ENCODE measurements at places on chromosomes 16 and 17.

- no peak for DNase-seq
Measured at GRCh38 chr16:89476379-89476778, 14.0 kb downstream of the ANKRD11 start.

GRCh38 chr16:14958970-14959369 lies 15.9 kb upstream of the PDXDC1 start:
- no peak for DNase-seq

- no peak for DNase-seq
Measured at GRCh38 chr16:65201511-65201910, 79.6 kb upstream of the CDH11 start.

- DNase-seq, result no peak
Measured at GRCh38 chr16:1244881-1245280, 4.4 kb downstream of the TPSAB1 start.

DNA sequence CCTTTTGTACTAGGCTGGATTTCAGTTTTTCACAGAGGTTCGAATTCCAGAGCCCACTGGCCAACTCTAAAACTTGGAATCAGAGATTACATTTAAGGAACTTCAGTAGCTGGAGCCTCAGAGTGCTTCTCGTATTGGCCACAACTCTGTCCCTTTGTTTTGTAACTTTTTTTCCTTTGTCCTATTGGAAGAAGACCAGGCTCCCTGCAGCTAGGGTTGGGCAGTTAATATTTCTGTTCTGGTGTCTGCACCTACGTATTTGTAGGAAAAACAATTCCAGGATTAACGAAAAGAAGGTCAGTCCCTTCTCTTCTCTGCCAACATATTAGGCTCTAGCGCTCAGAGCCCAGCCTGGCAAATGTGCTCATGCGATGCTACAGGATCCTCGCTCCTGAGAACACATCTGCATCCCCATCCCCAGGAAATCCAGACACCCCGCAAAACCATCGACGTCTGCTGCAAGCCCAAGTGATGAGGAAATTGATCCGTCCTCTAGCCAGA lies 1.9 kb downstream of the CDH11 start:
- DNase-seq, result no peak

DNA sequence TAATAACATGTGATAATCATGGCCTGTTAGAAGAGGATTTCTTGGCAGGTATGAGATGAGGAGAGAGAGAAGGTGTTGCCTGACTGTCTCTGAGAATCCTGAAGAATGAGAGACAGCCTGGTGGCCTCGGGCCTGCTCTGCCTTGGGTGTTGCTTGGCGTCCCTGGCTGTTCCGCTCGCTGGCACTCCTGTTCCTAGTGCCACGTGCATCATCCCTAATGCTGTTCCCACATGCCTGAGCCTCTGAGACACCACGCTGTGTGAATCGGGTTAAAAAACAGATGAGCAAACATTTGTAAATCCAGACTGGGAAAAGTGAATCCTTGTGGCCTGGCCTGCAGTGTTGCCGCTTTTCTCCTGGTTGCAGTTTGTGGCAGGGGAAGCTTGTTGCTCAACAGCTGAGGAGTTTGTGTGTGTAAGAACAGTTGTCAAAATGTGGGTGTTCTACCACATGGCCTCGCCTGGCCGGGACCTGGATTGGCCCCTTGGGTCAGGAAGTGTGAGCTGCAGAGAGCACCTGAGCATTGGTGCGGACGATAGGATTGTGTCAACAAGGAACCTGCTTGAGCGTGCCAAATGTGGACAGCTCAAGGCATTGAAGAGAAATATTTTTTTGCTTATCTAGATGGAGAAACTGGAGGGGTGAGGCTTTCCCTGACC lies 22.0 kb downstream of the UBN1 start:
- DNase-seq, result no peak

DNA sequence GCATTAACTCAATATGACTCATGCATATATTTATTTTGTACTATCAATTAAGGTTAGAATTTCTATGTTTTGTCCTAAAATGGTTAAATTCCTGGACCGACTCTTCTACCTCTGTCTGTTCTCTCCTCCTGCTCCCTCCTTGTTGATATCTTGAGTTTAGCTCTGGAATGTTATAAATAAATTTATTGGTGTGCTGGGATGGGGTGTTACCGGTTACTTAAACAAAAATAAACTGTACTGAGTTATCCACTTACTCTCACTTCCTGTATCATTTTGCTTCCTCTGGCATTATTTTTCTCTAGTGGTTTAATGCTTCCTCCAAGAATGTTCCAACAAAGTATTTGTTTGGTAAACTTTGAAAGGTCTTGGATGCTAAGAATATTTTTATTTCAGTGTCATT lies 120.1 kb downstream of the ABCA8 start:
- DNase-seq, result no peak

- no peak for DNase-seq
Measured at GRCh38 chr17:2634361-2634960, 41.0 kb downstream of the PAFAH1B1 start.

DNA sequence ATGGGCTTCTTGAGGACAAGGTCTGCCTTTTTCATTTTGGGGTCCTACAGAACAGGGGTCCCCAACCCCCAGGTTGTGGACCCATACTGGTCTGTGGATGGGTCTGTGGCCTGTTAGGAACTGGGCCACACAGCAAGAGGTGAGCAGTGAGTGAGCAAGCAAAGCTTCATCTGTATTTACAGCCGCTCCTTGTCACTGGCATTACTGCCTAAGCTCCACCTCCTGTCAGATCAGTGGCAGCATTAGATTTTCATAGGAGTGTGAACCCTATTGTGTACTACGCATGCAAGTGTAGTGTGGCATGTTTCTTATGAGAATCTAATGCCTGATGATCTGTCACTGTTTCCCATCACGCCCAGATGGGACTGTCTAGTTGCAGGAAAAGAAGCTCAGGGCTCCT lies 33.9 kb downstream of the ERN1 start:
- DNase-seq, result no peak

DNA sequence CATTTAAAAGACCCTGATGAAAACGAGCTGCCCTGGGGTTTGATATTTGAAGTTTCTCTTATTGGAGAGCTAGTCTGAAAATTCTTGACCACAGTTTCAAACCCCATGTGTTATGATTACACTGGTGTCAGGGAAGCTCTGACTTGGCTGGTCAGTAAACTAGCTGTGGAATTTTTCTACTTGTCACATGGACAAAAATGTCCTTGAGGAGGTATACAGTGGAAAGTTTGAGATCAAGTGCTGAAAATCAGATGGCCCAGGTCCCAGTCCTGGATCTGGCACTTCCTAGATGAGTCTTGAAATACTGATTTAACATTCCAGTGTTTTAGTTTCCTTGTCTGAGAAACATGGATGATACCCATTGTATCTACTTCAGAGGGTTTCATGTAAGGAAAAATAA lies 30.7 kb upstream of the SOX9 start:
- no peak for DNase-seq

DNA sequence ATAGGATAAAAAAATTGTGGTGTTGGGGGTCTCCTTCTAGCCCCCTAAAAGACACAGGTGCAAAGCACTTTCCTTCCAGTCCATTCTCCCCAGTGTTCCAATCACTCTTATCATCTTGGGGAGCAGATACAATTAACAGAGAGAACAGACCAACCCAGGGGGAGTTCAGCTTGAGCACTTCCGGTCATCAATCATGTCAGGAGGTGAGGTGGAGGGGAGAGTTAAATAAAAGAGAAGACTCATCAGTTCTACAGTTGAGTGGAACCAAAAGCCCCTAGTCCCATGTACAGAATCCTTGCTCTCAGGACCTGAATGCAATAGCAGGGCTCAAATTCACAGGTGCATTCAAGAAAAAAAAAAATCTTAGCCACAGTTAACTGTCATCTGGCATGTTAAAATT lies 122.3 kb downstream of the DYNLRB2 start:
- no peak for DNase-seq

DNA sequence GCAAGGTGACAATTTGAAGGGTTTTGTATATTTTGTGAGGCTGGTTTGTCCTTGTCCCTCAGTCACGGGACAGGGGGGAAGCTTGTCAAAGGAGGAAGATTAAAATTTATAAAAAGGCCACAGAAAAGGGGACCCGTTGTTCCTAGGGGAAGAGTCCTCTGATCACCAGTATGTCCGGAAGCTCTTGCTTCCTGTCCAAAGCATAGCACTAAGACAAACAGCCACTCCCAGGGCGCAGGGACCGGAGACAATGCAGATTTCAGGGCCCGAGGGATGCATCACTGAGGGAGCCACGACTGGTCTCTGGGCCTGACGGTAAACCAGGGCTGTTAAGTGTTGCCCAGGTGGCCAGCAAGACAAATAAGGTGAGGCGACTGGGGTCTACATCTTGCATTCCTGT lies 95.2 kb downstream of the MAF start:
- no peak for DNase-seq

- no peak for DNase-seq
Measured at GRCh38 chr17:1021147-1021546, 24.2 kb downstream of the TIMM22 start.

DNA sequence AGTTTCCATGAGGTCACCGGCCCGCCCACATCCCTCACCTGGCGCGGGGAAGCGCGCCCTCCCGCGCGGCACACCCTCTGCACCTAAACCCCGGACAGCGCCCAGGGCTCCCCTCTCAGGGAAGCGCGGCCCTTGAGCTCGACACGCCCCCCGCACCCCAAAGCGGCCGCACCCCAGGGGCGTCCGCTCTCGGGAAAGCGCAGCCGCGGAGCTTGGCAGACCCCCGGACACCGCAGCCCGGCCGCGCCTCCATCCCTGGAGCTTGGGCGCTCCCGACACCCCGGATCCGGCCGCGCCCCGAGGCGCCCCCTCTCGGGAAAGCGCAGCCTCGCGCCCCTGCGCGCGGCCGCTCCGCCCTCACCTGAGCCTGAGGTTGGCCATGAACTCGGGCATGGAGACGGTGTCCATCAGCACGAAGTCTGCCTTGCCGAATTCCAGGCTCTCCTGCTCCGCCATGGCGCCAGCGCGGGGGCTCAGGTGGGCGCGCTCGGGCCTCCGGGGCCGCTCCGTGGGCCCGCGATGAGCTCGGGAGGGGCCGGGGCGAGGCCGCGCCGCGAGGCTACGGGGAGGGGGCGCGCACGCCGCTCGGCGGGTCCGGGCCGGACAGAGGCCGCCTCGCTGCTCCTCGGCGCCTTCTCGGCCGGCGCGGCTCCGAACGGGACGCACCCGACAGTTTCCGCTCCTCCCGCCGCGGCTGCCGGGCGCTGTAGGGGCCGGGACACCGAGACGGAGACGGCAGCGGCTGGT lies at the start of gene MYO1D:
MYO1D (minus strand) TSS at position 708 of the 747 bp plus-strand sequence; CDS start at position 456, 252 bp downstream.
- peak; percentile 26 for DNase-seq

DNA sequence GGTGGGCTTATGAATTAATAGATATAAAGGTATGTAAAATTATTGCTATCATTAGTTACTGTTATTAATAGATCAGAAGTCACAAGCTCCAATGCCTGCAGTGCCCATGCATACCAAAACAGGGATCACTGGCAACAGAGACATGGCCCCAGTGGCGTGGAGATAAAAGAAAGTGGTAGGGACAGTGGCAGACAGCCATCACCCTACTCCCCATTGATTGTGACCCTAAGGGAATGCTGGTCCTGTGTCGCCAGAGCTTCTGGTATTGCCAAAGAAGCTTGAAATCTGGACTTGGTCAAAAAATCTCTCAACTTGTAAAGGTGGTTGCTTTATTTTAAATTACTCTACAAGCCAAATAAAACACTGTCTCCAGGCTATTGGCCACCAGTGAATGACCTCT lies 279.1 kb downstream of the IRX3 start:
- no peak for DNase-seq

DNA sequence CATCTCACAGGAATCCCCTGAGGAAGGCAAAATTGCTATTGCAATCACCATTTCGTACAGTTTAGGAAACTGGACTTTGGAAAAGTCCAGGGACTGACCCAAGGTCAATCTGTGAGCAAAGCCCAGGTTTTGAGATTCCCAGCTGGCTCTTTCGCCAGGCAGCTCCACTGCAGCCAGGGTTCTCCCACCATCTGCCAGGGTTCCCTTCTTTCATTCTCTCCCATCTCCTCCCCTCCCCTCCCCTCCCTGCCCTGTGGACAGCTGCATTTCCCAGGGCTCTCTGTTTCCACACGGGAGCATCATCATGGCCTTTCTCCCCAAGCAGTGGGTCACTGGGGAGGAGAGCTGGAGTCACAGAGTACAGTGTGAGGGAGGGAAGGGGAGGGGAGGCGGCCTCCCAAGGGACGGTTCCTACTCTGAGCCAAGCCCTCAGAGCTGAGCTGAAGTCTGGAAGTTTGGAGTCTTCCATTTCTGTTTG lies 11.9 kb upstream of the GSDMA start:
- DNase-seq, result no peak

- DNase-seq, result no peak
Measured at GRCh38 chr16:920717-921116, 50.1 kb downstream of the LMF1 start.

GRCh38 chr17:8941520-8941919 lies 24.0 kb downstream of the PIK3R5 start:
- no peak for DNase-seq

- no peak for DNase-seq
Measured at GRCh38 chr17:63132459-63132911, 166.4 kb downstream of the TANC2 start.

- DNase-seq, result no peak
Measured at GRCh38 chr16:84548971-84549844, 44.7 kb upstream of the MEAK7 start.

DNA sequence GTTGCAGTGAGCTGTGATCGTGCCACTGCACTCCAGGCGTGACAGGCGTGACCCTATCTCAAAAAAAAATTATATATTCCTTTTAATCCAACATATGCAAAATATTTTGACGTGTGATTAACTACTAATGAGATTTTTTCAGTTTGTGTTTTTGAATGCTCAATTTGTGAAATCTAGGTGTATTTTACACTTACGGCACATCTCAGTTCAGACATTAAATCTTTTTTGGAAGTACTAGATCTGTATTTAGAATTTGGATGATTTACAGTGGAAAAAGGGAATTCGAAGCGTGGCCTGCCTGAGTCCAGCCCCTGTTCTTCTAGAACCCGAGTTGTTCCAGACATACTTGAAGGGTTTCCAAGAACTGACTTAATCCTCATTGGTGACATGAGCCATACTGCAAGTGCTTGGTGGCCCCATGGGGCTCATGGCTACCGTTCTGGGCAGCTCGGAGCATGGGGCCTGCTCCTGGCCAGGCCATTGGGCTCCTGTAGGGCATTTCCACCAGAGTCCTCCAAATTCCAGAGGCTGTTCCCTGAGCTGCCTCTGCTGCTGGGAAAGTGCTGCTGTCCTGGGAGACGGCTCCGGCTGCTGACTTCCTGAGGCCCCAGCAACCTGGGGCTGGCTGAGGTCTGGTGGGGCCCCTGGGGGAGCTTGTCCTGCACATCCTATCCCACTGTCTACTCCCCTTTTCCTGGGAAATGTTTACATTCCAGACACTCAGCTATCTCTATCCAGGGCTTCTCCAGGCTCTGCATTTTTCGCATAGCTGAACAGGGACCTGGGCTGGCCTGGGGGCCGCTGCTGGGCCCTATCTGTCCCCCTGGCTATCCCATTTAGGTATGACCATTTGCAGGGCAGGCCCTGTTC lies 27.2 kb downstream of the LLGL2 start:
- no peak for DNase-seq

GRCh38 chr16:12152740-12153139 lies 176.2 kb downstream of the SNX29 start:
- no peak for DNase-seq

GRCh38 chr17:16470265-16470664 lies 21.7 kb downstream of the LRRC75A start:
- DNase-seq, result no peak

- no peak for DNase-seq
Measured at GRCh38 chr17:19319771-19320505, 42.6 kb downstream of the B9D1 start.
